ENCODE measurements at places on chromosomes 7 and 10.

DNA sequence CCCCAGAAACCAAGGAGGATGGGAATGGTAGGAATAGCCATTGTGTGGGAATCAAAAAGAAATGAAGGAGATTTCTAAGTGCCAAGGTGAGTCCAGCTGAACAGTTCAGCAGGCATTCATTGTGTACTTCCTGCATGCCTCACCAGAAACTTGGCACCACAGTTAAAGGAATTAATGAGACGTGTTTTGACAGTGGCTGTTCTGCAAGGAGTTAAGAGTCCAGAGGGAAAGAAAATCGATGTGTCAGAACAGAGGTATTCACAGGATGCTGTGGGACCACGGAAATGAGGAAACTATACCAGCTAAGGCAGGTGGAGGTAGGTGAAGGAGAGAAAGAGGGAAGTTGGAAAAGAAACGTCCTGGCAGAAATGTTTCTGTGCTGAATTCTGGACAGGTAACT is 78.1 kb downstream of the PRKCQ start:
- no peak for DNase-seq

GRCh38 chr7:33872870-33873269 is 32.5 kb upstream of the BMPER start:
- no peak for DNase-seq

DNA sequence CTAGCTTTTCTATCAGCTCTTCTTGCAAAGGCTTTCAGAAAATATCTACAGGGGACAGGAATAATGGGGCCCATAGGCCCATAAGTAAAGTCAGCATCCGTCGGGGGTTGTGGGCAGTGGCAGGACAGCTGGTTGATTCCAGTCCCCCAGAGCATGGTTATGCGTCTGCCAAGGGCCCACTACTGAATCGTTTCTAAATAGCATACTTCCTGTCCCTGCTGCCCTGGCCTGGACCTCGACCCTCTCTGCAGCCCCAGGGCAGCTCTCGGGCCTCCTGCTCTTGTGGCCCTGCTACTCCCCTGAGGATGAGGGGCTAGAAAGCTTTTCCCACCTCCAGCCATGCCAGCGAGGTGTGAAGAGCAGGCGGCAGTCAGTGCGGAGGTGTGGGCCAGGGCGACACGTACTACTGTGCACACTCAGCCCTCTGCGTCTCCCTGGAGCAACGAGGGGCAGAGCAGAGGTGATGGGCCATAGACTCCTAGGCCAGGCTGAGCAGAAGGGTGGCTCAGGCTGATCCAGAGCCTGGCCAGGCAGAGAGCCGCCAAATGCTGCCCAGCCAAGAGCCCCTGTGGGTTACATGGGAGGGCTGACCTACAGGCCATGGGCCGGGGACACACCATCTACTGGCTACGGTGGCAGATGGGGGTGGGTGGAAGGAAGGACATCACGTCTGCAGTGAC is 4.7 kb upstream of the OPN4 start:
- DNase-seq: no peak

DNA sequence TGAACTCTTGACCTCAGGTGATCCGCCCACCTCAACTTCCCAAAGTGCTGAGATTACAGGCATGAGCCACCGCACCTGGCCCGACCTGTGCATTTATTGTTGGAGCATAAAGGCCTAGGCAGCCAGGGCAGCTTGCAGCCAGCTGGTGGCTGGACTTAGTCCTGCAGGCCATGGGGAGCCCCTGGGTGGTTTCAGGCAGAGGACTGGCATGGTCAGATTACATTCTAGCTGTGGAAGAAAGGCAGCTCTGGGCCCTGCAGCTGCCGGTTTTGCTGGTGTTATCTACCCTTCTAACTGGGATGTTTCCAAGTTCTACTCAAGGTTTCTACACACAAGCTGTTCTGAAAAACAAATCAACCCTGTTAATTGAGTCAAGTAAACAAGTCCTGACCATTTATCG is 22.7 kb upstream of the MKRN1 start:
- DNase-seq: no peak

DNA sequence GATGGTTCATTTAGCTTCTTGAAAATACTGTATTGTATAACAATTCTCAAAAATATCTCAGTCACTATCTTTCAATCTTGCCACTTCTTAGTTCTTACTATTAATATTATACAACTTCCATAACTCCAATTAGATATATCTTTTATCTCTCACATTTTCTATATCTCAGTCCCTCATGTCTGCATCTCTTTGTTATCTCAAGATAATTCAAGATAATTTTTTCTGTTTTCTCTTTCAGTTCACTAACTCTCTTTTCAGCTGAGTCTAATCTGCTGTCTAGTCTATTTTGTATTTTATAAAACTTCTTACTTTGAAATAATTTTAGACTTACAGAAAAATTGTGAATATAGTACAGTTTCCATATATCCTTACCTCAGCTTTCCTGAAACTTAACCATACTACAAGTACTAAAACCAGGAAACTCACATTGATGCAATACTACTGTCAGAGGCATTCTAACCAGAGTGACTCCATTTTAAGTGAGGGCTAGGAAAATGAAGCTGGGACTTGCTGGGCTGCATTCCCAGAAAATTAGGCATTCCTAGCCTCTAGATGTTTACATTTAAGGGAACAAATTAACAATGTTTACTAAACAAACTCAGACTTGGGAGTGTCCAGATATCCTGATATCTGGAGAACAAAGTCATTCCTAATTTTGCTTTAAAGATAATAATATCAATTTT is 38.4 kb downstream of the DNAJC1 start:
- no peak for DNase-seq

- no peak for DNase-seq
These were observed at the start of gene SNCG for GRCh38 chr10:86958116-86958900. Gene SNCG (plus strand): TSS chr10:86958599. CDS start chr10:86958698, 99 bp downstream.

DNA sequence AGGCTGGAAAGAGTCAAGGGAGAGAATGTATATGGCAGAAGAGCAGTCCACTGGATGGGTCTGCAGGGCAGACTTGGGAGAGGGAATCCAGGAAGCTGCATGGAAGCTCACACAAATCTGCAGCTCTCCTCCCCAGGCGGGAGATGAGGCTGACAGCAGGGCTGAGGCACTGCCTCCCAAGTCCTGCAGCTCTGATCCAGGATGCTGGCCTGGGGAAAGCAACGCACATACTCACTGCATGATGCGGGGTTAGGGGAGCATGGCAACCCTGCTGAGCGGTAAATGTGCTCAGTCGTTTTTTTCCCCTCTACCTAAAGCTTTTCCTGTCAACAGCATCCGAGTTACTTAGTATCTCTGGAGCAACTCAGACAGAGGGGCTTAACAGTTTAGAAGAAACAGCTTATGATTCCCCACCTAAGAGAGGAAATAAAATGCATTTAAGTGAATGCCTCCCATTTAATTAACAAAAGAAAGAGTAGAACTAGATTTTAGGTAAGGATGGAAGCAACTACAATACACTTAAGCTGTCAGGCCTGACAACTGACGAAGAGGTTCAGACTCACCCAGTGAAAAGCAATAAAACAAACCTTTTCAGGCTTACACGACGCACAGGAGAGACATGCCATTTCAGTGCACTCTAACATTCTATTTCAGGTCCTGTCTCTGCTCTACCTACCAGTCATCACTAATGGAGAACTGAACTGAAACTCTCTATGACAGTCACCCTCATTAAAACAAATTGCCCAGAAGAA is 37.0 kb downstream of the CHCHD3 start:
- DNase-seq: no peak

- no peak for DNase-seq
These were observed 27.1 kb downstream of the ZNF775 start for GRCh38 chr7:150406312-150406566.

- no peak for DNase-seq
These were observed 94.3 kb upstream of the SLC26A5 start for GRCh38 chr7:103540338-103540737.

DNA sequence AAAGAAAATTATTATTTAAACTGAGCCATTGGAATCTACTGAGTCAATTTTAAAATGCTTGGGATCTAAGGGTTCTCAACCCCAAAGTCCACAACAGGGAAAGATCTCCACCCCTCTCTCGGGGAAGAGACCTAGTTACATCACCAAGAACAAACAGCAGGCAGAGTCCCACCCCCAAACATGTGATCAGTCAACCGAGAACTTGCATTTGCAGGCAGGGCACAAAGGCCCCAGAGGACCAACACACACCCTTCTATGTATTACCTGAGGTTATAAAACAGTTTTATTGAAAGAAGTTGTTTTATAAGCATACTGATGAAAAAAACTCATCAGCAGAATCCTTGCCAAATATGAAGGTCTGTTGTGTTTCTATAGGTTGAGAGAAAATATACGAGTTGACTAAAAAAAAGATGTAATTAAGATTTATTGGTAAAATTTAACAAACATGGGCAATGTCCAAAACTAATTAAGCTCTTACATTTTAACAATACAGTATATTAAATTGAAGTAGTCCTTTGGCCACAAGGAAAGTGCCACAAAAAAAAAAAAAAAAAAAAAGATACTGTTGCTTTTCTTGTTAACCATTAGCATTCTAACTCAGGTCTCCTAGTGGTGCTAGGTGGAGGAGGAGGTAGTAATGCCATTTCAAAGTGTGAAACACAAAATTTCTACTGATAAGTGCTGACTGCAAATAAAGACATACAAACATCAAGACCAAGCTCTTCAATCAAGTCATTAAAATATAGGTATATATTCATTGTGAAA is 975 bp upstream of the USP54 start:
- peak; percentile 64 for DNase-seq

GRCh38 chr10:71927776-71928592 is 36.2 kb upstream of the CHST3 start:
- no peak for DNase-seq

- no peak for DNase-seq
These were observed 146.6 kb downstream of the CHRM2 start for GRCh38 chr7:137015015-137015414.

- no peak for DNase-seq
These were observed 54.9 kb downstream of the SEMA3E start for GRCh38 chr7:83593921-83594475.

DNA sequence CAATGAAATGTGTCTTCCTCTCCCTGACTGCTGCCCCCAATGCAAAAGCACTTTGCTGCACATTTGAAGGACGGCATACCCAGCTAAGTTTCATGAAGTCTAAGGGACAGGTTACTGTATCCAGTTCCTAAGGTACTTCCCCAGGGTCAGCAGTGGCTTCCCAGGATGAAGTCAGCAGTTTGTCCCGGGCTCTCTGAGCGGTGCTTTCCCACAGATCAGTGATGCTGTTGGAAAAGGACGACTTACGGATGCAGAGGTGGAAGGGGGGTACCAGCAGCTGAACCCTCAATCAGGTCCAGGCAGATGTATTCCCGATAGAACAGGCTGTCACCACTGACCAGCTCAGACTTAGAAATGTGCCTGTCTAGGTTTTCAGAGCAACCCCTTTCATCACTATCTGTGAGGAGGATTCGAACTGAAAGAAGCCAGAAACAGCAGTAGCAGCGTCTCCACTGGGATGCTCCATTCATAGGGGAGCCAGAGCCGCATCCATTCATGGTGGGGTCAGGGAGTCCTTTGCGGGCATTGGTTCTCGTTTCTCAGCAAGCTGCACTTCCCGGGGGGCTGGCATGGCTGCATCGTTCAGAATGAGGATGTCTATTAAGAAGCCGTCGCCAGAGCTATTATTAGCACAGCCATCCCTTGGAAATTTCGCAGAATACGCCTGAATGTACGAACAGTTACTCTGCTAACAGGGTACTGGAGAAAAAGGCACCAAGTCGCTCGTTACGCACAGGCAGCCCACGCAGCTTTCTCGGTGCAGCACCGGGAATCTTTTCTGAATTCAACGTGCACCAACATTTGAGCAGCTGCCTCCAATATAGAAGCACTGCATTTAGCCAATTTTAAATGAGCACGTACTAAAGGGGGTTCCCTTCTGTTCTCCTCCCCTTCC is 303.7 kb downstream of the PRPF18 start:
- DNase-seq: no peak
